Activated CD4-positive, alpha-beta T cell treated with anti-CD3 and anti-CD28 coated beads, Interleukin-2, amount 10 ng/mL, durations not matched to agents 7 days and 5 days (primary cell): ENCODE measurements at places on chromosomes 12 and 14. TPM values are rescaled to one million over a fixed set of nuclear protein-coding genes. Genes with fewer than 3 reads are reported as not detected.
A peak's percentile ranks its signal among the peaks of the same experiment; 100 is the strongest.

LIN7A gene
- not detected for total RNA-seq

OR6C65 gene
- not detected for total RNA-seq

SLC41A2 gene
- 2.1 TPM for total RNA-seq

DNA sequence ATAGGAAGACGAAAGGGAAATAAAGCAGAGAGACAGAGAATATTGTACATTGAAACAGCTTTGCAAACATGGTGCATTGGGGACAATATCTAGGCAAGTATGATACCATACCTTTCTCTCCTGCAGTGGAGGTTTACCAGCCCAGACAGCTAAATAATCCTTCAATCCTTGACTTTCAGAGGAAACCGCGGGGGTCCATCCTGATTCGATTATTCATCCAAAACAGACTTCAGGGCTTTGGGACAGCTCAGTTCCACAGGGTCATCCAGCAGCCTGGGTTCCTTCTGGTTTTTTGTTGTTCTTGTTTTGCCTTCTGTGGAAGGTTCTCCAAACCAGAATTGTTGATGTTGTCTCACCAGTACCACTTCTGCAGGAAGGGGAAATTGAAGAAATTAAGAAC is 81.5 kb downstream of the LGR5 start:
- no peak for DNase-seq

GRCh38 chr14:65167072-65167645 is 64.8 kb upstream of the MAX start:
- peak; percentile 41 for DNase-seq

DNA sequence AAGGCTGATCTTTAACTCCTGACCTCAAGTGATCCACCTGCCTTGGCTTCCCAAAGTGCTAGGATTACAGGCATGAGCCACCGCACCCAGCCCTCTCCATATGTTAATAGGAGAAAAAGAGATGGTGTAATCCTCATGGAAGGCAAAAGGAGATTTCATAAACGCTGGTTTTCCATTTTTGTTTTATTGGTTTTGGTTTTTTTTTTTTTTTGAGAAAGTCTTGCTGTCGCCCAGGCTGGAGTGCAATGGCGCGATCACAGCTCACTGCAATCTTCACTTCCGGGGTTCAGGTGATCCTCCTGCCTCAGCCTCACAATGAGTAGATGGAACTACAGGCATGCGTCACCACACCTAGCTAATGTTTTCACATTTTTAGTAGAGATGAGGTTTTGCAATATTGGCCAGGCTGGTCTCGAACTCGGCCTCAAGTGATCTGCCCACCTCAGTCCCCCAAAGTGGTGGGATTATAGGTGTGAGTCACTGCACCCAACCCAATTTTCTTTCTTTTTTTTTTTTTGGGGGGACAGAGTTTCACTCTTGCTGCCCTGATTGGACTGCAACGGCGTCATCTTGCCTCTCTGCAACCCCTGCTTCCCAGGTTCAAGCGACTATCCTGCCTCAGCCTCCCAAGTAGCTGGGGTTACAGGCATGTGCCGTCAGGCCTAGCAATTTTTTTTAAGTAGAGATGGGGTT is 8.1 kb downstream of the PTGES3 start:
- DNase-seq = no peak

DNA sequence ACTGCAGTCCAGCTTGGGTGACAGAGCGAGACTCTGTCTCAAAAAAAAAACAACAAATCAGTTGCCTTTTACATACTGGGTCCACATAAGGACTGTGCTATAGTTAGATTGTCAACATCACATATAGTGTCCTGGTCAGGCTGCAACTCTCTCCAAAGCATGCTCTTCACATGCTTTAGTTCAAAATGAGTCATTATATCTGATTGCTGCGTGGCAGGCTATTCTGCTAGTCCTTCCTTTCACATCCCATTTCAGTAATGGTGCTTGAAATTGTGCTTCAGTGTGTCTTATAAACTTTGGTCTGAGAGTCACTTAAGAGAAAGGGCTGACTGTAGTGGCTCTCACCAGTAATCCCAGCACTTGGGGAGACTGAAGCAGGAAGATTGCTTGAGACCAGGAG is 6.9 kb downstream of the LETMD1 start:
- no peak for DNase-seq

GRCh38 chr14:95253039-95253630 is 66.6 kb downstream of the CLMN start:
- DNase-seq = no peak

DNA sequence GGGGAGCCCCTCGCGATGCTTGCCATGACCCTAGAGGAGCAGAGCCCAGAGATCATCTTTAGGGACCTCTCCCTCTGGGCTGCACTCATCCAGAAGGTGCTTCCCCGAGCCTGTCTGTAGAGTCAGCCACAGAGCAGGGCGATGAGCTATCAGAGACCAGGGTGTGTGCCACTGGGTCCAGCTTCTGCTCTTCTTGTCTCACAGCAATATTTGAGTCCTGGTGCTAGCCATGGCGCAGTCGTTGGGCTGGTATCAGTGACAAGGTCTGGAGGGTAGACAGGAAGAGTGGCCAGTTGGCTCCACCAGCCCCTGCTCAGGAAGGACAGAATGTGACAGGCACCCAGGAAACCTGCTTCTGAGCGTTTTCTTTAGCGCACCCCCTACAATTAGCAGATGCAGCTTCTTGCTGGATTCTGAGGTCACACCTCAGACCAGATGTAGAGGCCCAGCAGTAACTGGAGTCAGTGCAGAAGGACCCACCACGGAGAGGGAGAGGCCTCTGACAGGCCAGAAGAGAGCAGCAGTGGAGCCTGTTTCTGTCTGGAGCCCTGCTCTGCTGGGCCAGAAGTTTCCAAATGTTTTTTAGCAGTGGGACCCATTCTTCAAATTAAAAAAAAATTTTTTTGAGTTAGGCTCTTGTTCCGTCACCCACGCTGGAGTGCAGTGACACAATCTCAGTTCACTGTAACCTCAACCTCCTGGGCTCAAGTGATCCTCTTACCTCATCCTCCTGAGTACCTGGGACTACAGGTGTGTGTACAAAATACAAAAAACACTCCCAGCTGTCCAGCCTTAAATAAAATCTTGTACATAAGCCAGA is 23.7 kb downstream of the ANKRD9 start:
- DNase-seq = no peak

DNA sequence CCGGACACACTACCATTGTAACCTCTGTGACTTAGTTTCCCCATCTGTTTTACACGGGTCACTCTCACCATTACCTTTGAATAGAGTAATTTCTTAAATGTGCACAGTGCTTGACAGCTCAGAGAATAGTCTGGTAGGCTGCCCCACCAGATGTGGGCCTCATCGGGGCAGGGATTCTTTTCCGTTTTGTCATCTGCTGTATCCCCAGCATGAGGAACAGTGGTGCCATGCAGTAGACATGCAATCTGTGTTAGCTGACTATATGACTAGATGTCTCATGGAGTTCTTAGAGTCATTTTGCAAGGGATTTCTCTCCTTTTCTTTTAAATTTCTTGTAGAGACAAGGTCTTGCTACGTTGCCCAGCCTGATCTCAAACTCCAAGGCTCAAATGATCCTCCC is 44.9 kb upstream of the PLEKHG3 start:
- DNase-seq = no peak
